ENCODE measurements at places on chromosomes 5 and 9. TPM values are rescaled to one million over a fixed set of nuclear protein-coding genes. Genes with fewer than 3 reads are reported as not detected.

DNA sequence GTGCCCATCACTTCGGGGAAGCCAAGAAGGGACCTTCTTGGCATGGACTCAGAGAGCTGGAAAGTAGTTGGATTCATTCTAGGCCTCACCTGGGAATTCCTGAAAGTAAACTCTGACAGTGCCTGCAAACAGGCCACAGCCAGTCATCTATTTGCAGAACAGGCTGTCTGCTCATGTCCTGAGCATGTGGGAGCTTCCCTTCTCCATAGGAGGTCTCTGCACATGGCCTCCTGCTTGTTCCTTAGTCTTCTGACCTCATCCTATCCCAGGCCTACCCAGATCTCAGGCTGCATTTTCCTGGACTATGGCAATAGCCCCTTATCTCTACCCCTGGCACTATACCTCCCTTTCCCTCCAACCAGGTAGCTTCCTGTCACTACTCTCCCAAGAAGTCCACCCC is 67.2 kb upstream of the FSTL4 start:
- H3K27me3 ChIP-seq: peaks cover 1% of the 10 kb centered on the region
- DNase-seq: no peak
- H3K4me3 ChIP-seq: no peak overlapping the region
- no peak overlapping the region for H3K27ac ChIP-seq
- no peaks in the 10 kb centered on the region for H3K4me1 ChIP-seq
- no peaks in the 10 kb centered on the region for H3K36me3 ChIP-seq

DNA sequence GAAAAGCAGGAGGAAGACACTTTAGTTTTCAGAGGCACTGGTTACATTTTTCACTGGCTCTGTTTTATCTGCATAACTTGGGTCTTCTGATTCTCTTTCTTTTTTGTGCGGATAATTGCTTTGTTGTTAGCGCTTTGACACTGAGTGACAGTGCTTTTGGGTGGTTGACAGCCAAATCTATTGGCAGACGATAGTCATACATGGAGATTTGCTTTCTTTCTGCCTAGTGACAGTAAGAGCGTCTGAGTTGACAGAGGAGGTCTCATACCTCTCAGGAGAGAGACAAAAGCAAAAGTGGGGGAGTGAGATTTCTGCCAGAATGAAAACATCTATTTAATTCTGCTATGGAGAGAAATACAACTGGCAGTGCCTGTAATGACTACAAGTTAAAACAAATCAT is 2278.0 kb upstream of the WWC1 start:
- H3K4me1 ChIP-seq: no peaks in the 10 kb centered on the region
- H3K4me3 ChIP-seq: no peak overlapping the region
- H3K27me3 ChIP-seq: no peaks in the 10 kb centered on the region
- no peak overlapping the region for H3K27ac ChIP-seq
- no peaks in the 10 kb centered on the region for H3K36me3 ChIP-seq

GRCh38 chr5:150567031-150567717 is 59.2 kb downstream of the NDST1 start:
- peaks cover 23% of the 10 kb centered on the region for H3K4me1 ChIP-seq
- H3K4me3 ChIP-seq: no peak overlapping the region
- H3K27me3 ChIP-seq: no peaks in the 10 kb centered on the region
- no peak for DNase-seq

GRCh38 chr9:131104016-131104740 is 7.8 kb downstream of the AIF1L start:
- no peak overlapping the region for H3K4me3 ChIP-seq
- no peak overlapping the region for H3K27ac ChIP-seq

- peaks cover 44% of the 10 kb centered on the region for H3K4me1 ChIP-seq
- DNase-seq: peak; percentile 95
- peak overlapping the region; percentile 22 for H3K4me3 ChIP-seq
- H3K27ac ChIP-seq: peak overlapping the region; percentile 66
Observed at GRCh38 chr9:682633-683508, 158.6 kb upstream of the DMRT1 start.

- H3K36me3 ChIP-seq: no peaks in the 10 kb centered on the region
- no peak for DNase-seq
- peak overlapping the region; percentile 76 for H3K4me3 ChIP-seq
- peaks cover 15% of the 10 kb centered on the region for H3K4me1 ChIP-seq
- no peaks in the 10 kb centered on the region for H3K27me3 ChIP-seq
- peak overlapping the region; percentile 98 for H3K27ac ChIP-seq
Observed at GRCh38 chr5:172959824-172960799, 888 bp downstream of the RPL26L1 start.

- no peak for DNase-seq
- H3K36me3 ChIP-seq: no peaks in the 10 kb centered on the region
- no peak overlapping the region for H3K27ac ChIP-seq
- H3K27me3 ChIP-seq: no peaks in the 10 kb centered on the region
- H3K4me1 ChIP-seq: no peaks in the 10 kb centered on the region
- no peak overlapping the region for H3K4me3 ChIP-seq
Observed at GRCh38 chr5:166091931-166092330, 2199.5 kb upstream of the WWC1 start.

GRCh38 chr5:40559306-40559705 is 120.4 kb upstream of the PTGER4 start:
- H3K4me1 ChIP-seq: no peaks in the 10 kb centered on the region
- no peak overlapping the region for H3K4me3 ChIP-seq
- H3K27me3 ChIP-seq: no peaks in the 10 kb centered on the region
- DNase-seq: no peak
- no peak overlapping the region for H3K27ac ChIP-seq
- no peaks in the 10 kb centered on the region for H3K36me3 ChIP-seq

GRCh38 chr5:145218982-145219381 is 616.2 kb downstream of the PRELID2 start:
- no peaks in the 10 kb centered on the region for H3K27me3 ChIP-seq
- no peak overlapping the region for H3K4me3 ChIP-seq
- no peaks in the 10 kb centered on the region for H3K4me1 ChIP-seq
- DNase-seq: no peak
- no peaks in the 10 kb centered on the region for H3K36me3 ChIP-seq

GRCh38 chr9:135959814-135960213 is 1.4 kb downstream of the UBAC1 start:
- H3K36me3 ChIP-seq: no peaks in the 10 kb centered on the region
- no peak for DNase-seq
- peak overlapping the region; percentile 92 for H3K4me3 ChIP-seq
- peak overlapping the region; percentile 61 for H3K27ac ChIP-seq
- H3K4me1 ChIP-seq: peaks cover 8% of the 10 kb centered on the region
- H3K27me3 ChIP-seq: no peaks in the 10 kb centered on the region

DNA sequence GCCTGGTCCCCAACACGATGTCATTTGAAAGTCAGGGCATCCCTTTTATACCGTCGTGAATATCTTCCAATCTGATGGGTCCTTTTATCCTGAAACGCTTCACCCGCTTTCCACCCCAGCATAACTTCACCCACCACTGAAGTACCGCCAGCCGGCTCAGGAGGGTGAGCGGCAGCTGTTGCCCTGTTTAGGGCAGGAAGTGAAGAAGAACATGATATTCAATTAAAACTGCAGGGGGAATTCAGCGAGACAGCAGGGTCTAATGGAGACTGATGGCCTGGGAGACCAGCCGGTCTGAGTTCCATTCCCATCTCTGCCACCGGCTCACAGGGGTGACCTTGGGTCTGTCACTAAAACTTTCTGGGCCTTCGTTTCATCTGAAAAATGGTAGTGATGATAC is 68.2 kb upstream of the EGFLAM start:
- H3K27ac ChIP-seq: no peak overlapping the region
- no peaks in the 10 kb centered on the region for H3K27me3 ChIP-seq
- no peak for DNase-seq
- H3K4me3 ChIP-seq: no peak overlapping the region

DNA sequence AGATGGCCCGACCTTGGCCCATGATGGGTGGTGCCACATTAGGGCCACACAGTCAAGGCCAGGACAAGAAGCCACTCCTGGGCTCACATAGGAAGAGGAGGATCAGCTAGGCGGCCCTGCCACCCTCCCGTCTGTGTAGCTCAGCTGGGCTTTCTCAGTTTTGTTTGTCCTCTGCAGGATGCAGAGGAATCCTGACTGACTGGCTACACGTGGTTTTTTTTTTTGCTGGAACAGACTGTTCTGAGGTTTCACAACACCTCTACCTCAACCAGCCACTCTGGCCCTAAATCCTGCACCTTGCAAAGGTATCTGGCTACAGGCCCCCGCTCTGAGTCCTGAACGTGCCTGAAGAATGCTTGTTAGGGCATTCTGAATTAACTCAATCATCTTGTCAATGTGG is 88.3 kb upstream of the MSX2 start:
- H3K27ac ChIP-seq: no peak overlapping the region
- H3K27me3 ChIP-seq: no peaks in the 10 kb centered on the region

DNA sequence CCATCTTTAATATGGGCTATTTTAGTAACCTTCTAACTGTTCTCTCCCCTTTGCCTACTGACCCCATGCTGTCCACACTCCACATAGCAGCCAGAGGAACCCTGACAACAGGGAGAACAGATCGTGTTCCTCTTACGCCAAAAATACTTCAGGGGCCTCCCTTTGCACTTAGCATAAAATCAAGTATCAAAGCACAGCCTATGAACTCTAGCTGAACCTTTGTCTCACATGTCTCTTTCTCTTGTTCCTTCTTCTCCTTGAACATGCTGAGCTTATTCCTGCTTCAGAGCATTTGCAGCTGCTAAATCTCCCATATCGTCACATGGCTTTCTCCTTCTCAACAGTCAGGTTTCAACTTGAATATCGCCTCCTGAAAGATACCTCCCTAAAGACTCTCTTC is 698.8 kb upstream of the C9orf72 start:
- no peaks in the 10 kb centered on the region for H3K27me3 ChIP-seq
- H3K4me3 ChIP-seq: no peak overlapping the region
- no peak overlapping the region for H3K27ac ChIP-seq

DNA sequence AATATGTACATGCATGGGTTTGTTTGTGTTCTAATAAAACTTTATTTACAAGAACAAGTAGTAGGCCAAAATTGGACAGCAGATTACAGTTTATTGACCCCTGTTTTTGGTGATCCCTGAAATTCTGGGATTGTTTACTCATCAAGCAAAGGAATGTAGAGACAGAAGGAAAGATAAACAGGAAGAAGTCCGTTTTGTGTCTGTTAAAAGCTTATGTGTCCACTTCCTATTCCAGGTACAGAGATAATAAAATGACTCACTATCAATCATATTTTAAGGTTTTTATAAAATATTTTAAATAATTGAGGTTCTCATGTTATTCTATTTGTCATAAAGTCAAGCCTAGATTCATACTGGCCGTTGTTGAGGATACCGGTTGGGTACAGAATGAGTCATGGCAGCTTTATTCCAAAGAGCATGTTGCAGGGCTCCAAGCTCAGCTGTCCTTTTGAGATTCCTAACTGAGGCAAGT is 214.9 kb upstream of the DAB2 start:
- no peak overlapping the region for H3K27ac ChIP-seq
- H3K4me1 ChIP-seq: no peaks in the 10 kb centered on the region
- no peak overlapping the region for H3K4me3 ChIP-seq
- DNase-seq: no peak
- no peaks in the 10 kb centered on the region for H3K36me3 ChIP-seq

Gene DOCK2
- total RNA-seq: 0.09 TPM

Gene DDX4
- total RNA-seq: 0.26 TPM

Gene SHOC1
- not detected for total RNA-seq

Gene CCIN
- not detected for total RNA-seq

Gene DNAH5
- total RNA-seq: 0.14 TPM

Gene POU5F2
- 0.95 TPM for total RNA-seq

Gene BAG1
- total RNA-seq: 51.2 TPM
